ENCODE measurements at places on chromosomes 5 and 9.

DNA sequence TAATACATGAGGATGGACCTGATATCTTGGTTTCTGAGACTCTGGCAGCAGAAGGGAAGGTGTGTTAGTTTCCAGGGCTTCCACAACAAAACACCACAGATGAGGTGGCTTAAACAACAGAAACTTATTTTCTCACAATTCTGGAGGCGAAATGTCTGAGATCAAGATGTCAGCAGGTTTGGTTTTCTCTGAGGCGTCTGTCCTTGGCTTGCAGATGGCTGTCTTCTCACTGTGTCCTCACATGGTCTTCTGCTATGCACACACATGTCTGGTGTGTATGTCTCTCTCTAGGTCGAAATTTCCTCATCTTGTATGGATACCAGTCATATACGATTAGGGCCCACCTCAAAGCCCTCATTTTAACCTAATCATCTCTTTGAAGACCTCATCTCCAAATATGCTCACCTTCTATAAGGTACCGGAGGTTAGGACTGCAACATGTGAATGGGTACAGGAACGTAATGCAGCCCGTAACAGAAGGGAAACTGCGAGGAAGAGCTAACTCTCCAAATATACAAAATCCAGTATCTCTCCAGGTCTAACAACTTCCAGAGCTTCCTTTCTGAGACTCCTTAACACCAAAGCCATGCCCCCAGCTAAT lies 139.8 kb upstream of the SMARCA2 start:
- no peak for DNase-seq

GRCh38 chr9:95030920-95031642 lies 286.4 kb downstream of the FANCC start:
- DNase-seq: no peak

- DNase-seq: no peak
Measured at GRCh38 chr9:119839888-119840287, 470.7 kb upstream of the BRINP1 start.

- DNase-seq: no peak
Measured at GRCh38 chr9:35069020-35069419, 3.4 kb downstream of the VCP start.

GRCh38 chr5:144308906-144309670 lies 138.4 kb downstream of the KCTD16 start:
- DNase-seq: no peak

DNA sequence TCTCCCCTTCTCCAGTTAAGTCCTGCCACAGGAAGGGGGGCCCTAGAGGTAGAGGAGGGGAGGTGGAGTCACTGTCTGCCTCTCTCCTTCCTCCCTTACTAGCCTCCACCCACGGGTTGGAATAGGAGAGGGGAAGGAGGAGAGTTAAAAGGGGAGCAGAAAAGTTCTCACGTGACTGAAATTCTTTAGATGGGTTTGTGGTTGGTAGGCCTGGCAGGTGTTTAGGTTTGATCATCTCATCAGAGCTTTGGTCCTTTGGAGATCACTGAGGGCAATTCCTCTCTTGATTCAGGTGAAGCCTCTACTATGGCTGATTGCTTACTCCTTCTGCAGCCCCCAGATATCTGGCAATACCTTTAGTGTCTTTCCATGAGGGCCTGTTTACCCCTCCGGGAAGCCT lies 24.9 kb upstream of the C5orf63 start:
- DNase-seq: no peak

GRCh38 chr5:647311-647710 lies 35.2 kb downstream of the CEP72 start:
- no peak for DNase-seq

DNA sequence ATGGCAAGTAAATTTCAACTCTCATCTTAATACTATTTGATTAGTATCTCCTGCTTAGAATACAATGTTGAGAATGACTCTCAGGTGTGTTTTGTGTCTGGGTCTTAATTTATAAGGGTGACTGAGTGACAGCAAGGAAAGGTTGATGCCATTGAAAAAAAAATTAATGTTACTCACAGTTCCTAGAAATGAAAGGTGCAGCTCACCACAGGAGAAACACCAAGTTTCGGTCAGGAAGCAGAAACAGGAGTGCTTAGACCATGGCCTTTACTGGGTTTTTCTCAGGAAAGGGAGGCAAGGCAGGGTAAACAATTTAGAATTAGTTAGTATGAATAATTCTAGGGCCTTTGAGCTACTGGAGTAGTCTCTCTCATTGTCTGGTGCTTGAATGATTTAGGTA lies 159.2 kb upstream of the C9orf72 start:
- DNase-seq: no peak

DNA sequence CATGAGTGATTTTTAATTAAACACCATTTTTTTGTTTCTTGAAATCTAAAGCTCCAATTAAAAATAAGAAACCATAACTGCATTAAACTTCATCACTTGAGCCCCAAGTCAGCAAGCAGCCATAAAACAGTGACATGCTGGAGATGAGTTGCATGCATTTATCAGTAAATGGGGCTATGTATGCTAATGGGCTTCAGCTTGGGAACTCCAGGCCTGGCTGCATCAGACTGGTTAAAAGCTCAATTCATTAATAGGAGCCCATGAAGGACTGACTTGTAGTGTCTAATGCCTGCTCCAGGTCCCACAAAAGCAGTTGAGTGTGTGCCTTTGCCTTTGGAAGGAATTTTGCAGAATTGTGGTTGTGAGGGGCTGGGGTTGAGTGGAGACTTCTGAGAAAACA lies 33.6 kb upstream of the GPR151 start:
- no peak for DNase-seq

DNA sequence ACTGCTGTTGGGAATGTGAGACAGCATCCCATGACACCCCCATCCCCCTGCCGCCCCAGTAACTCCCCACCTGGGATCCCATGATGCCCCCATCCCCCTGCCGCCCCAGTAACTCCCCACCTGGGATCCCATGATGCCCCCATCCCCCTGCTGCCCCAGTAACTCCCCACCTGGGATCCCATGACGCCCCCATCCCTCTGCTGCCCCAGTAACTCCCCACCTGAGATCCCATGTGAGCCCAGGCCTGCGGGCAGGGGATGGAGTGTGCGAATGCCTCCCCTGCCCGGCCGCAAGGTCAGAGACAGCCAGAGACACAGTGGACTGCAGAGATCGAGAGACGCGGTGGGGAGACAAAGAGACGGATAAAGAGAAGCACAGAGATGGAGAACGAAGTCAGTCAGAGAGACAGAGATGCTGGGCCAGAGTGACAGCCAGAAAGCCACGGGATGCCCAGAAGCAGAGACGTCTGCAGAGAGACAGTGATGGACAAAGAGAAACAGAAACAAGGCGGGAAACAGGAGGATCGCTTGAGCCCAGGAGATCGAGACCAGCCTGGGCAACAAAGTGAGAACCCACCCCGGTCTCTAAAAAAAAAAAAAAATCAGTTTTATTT lies 992 bp downstream of the SH2D3C start:
- no peak for DNase-seq

DNA sequence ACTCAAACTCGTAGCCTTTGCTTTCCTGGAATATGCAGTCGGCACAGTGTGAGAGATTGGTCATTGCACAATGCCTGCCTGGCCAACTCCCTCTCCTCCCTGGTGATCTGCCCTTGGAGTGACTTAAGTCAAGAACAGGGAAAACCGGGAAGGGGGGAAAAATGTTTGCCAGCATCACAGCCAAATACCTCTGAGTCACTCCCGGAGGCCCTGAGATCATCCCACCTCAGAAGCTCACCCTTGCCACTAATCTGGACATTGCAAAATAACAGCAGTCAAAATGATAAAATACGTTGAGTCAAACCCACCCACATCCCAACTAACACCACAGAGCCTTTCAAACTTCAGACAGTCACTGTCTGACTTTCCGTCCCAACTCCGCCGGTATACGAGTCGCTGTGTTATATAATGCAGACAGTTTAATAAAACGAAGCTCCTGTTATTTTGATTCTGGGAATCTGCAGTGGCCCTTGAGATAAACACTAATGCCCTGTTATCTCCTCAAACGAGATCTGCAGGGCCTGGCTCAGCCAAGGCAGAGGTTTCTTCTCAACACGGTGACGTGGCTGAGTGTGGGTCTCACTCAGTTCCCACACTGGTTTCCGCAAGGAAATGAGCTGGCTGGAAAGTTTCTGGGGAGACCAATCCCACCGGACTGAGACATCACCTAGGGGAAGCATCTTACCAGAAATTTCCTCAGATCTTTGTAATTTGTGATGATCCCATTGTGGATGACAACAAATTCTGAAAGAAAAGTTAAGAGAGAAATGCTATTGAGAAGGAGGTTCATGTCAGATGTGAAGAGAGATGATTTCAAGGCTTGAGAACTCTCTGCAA lies 22.1 kb downstream of the GFPT2 start:
- no peak for DNase-seq

DNA sequence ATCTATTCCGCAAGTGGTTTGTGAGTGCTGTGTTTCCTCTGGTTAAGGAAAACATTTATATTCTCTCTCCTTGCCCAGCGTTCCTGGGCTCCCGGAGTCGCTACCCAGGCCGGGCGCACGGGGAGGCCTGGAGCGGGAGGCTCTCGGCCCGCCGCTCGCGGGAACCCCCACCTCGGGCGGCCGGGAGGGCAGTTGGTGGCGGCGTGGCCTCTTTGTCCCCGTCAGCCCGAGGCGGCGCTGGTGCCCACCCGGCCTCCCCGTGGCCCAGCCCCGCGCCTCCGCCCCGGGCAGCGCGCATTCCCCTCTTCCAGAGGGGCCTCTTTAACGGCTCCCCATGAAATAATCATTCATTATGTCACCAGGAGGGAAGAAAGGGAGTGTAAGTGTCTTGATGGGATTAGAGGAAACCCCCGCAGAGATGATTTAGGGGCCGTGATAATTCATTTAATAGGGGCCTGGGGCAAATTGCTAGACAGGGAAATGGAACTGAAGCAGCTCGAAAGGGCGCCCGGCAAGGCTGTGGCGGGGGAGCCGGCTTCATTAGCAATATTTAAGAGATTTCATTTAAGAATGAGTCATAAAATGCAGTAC lies 181.9 kb upstream of the TBCA start:
- DNase-seq: no peak

- no peak for DNase-seq
Measured at GRCh38 chr9:78900500-78900899, 603.6 kb downstream of the PSAT1 start.

- no peak for DNase-seq
Measured at GRCh38 chr9:21995006-21995665, 545 bp downstream of the CDKN2B-AS1 start.

- DNase-seq: peak; percentile 55
Measured at GRCh38 chr5:68884883-68885282, 208.9 kb upstream of the SLC30A5 start.
